ENCODE measurements at places on chromosomes 13 and 19.

- no peak for DNase-seq
These were observed 47.5 kb downstream of the SPATA13 start for GRCh38 chr13:24207841-24208667.

GRCh38 chr19:16702123-16702522, 17.5 kb upstream of the NWD1 start:
- peak; percentile 46 for DNase-seq

DNA sequence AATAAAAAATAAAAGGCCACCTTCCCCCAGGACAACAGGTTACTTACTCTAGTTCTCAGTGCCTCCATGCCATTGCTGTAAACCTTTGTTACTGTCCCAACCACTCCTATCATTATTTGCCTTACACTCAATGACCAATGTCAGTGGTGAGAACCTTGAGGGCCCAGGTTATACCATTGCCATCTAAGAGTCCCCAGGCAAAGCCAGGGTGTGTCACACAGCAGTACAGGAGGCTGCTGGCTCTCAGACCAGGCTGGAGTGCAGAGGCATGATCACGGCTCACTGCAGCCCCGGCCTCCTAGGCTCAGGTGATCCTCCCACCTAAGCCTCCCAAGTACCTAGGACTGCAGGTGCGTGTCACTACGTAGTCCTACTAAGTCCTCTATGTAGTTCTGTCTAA, 6.1 kb downstream of the ELAVL1 start:
- DNase-seq = no peak

DNA sequence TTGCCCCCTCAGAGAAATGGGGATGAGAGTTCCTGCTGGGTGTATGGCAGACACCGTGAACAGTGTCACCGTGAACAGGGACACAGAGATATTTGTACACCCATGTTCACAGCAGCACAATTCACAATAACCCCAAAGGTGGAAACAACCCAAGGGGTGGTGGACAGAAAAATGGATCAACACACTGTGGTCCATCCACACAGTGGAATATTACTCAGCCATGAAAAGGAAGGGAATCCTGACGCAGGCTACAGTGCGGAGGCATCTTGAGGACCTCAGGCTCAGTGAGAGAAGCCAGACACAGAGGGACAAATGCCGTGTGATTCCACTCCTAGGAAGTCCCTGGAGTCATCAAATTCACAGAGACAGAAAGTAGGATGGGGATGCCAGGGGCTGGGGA, 7.6 kb upstream of the CELF5 start:
- DNase-seq = no peak

DNA sequence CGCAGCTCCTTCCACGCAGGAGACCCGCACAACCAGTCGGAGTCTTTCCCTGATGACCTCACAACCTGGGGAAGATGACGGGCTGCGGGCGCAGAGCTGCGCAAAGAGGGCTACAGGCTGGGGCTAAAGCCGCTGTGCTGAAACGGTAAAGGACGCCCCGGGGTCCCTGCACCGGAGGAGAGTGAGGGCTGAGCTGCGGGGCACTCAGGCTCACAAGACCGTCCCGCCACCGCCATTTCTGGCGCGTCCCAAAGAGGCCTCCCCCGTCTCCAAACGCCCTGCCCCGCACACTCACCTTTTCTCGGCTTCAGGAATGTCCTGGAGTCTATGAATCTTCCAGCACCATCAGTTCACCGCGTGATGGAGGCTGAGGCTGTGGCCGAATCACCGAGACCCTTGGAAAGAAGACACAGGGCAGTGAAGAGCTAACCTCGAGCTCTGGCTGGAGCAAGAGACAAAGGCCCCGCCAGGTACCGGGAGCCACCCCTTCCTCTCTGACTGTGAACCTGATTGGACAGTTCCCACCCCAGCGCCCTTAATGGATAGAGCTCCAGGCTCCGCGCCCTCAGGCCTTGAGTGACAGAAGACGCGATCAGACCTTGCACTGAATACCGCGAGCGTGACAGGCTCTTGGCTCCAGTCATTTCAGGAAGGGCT, 41.8 kb upstream of the ZNF429 start:
- peak; percentile 42 for DNase-seq

- no peak for DNase-seq
These were observed 248.0 kb downstream of the RFC3 start for GRCh38 chr13:34065928-34066327.

GRCh38 chr19:13962699-13963602, 10.6 kb downstream of the DCAF15 start:
- no peak for DNase-seq

- no peak for DNase-seq
These were observed 21.3 kb downstream of the ARHGEF1 start for GRCh38 chr19:41904118-41904870.

DNA sequence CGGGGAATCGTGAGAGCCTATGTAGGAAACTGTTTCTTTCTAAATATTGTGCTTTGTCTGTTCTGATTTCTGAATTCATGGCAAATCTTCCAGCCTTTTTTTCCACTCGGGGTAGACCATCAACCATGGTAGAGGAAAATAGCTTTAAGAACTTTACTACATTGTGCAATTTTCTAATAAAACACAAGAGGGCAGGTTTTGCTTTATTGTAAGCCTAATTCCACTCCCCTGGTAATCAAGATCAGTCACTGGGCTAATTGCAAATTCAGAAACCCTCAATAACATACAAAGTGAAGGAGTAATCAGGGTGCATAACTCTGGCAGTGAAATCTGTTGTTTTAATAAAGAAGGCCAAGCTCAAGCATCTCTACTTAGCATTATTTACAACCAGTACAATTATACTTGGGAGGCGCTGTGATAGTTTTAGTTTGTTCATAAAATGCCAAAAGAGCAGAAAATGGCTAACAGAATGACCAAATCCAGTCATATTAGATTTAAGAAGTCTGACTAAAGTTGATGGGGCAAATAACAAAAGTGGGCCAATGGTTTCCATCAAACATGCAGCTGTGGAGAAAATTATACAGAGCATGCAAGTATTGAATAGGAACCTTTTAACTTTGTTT, 43.8 kb downstream of the DCT start:
- DNase-seq = no peak

Measured in left ventricle myocardium inferior (tissue), 1 donor.